ENCODE measurements at places on chromosomes 13 and 19.

- no peak for DNase-seq
These were observed 14.2 kb upstream of the ZNF599 start for GRCh38 chr19:34787059-34787824.

DNA sequence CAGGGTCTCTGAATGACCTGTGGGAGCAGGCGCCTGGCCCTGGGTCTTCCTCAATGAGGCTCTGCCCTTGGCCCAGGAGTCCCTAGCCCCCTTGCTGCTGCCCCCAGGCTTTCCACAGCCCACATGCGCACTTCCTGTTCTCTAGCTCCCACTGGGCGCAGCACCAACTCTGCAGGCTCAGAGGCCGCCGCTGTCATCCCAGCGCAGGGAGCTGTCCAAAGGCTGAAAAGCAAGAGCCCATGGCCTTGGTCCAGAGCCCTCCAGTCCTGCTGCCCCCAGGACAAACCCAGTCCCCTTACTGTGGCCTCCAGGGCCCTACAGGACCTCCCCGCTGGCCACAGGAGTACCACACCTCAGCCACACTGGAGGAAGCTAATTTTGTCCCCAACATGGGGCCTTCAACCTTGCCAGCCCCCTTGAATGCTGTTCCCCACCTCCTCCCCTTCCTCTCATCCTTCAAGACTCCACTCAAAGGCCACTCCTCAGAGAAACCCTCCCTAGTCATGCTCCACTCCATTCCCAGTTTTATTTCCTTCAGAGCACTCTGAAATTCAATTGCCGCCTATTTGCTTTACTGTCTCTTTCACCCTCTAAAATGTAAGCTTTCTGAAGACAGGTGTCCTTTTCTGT, 8.0 kb upstream of the POU2F2 start:
- DNase-seq, result no peak

DNA sequence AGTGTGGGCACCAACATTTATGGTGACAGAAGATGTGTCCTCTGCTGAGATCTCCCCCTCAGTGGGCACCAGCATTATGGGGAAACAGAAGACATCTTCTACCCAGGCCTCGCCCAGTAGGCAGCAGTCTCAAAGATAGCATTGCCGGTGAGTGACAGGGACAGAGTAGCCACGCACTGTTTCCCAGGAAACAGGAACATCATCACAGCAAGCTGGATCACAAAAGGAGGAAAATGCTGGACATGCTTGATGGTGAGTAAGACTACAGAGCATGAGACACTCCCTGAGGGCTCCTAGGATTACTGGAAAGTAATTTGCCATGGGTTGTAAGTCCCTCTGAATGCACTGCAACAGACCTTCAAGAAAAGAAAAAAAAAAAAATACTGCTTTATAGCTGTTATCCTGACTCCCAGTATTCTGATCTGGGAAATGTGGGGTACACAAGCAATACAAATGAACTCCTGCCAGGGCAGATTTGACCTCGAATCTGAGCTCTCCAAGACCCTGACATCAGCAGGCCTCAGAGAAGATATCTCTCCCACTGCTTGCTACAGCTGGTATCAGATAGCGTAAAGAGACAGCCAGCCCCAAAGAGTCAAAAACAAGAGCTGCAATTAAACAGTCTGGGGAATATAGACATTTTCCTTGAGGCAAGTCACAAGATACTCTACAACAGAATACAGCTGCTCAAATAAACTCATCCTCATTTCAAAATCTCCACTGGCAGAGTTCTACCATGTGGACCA, 180.4 kb downstream of the RBM26 start:
- no peak for DNase-seq

DNA sequence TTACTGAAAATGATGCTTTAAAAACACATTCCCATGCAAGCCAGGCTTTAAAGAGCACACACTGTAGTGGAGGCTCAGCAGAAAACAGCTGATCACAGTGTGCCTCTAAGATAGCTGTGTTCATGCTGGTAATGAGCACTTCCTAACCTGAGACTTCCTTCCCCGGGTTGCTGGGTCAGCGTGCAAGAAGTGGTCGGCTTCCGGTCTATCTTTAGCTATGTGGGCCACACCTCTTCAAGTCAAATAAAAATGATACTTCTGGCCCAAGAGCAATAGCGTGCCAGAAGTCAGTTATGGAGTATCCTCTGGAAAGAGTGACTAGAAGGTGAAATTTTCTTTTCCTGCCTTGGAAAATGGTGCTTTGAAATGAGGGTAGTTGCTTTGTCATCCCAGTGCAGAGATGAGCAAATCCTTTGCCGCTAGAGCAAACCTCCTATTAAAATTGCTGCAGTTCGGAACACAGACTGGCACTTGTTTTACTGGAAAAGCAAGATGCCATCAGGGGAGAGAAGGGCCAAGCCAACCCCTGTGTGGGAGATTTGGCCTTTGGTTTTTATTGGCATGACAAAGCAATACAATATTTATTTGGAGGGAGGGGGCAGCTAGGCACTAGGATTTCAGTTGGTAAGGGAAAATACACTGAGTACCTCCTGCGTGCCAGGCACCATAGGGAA, 64.2 kb downstream of the ARHGAP35 start:
- no peak for DNase-seq

DNA sequence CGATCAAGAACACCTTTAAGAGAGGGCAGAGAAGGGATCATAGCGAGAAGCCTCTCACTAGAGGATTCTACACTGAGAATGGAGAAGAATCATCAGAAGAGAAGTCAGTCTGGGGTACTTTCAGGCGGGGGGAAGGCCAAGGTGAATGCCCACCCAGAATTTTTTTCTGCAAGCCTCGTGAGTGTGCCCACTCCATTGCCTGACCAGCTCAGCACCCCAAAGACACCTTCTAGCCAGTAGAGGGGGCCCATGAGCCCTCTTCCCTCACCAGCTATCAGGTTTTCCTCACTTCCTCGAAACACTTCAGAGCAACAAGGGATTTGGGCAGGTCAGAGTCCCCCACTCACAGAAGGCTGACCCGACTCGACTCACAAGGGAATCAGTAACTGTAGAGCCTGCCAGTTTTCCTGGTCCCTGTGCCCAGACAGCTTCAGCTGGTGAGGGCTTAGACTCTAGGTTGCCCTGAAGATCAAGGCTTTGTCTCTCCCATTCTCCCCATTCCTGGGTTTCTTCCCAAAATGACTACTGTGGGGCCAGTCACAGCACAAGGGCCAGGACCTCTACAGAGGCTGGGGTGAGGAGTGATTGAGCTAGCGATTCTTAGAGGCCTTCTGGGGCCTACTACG, 18.4 kb downstream of the NLRP13 start:
- no peak for DNase-seq

GRCh38 chr19:30668521-30669155, 296.5 kb downstream of the ZNF536 start:
- no peak for DNase-seq

DNA sequence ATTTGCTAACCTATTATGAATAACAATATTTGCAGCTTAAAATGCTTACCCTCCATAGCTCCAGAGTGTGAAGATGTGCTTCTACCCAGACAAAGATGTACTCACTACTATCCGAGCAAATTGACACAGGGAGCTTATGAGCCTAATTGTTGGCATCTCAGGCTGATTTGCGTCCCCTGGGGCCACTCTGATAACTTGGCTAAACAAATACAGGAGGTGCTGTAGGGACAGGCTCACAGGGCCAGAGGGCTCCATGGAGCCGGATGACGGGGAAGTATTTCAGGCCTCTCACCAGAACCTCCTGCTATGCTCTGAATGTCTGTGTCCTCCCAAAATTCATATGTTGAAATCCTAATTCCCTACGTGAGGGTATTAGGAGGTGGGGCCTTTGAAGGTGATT, 26.7 kb upstream of the C19orf12 start:
- no peak for DNase-seq

GRCh38 chr19:35845215-35846037, 6.9 kb downstream of the NPHS1 start:
- DNase-seq, result no peak

- DNase-seq, result no peak
These were observed 205.9 kb upstream of the MIR17HG start for GRCh38 chr13:91141543-91142061.

- DNase-seq, result no peak
These were observed 38.3 kb downstream of the ANKRD10 start for GRCh38 chr13:110876609-110877008.

GRCh38 chr19:40284251-40284500, 969 bp downstream of the AKT2 start:
- no peak for DNase-seq

DNA sequence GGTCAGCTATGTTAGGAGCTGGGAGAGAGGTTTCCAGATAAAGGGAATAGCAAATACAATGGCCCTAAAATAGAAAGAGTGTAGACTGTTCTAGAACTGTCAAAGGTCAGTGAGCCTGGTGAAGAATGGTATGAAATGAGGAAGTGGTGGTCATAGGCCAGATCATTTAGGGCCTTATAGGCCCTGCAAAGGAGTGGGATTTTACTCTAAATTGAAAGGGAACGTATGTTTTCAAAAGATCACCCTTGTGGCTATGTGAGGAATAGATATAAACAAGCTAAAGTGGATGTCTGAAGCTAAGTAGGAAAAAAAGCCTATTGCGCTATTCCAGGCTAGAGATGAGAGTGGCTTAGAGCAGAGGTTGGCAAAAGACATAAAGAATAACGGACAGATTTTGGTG, 70.7 kb upstream of the TDRD3 start:
- DNase-seq, result no peak

DNA sequence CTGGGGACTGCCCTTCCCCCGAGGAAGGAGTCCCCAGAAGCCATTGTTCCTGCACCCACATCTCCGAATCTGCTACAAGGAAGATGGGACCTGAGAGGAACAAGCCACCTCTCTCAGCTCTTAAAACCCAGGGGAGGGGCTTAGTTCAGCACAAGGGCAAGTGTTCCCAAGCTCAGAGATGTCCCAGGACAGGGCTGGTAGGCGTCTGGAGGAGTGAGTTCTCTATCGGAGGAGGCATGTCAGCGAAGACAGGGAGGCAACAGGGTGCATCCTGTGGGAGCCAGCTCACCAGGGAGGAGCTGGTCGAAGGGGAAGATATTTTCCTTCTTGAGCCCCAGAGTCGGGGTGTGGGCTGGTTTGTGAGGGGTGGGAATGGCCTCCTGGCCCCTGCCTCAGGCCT, 54.8 kb downstream of the CELF5 start:
- no peak for DNase-seq

GRCh38 chr19:3041761-3042620, 12.9 kb upstream of the TLE2 start:
- DNase-seq, result no peak

DNA sequence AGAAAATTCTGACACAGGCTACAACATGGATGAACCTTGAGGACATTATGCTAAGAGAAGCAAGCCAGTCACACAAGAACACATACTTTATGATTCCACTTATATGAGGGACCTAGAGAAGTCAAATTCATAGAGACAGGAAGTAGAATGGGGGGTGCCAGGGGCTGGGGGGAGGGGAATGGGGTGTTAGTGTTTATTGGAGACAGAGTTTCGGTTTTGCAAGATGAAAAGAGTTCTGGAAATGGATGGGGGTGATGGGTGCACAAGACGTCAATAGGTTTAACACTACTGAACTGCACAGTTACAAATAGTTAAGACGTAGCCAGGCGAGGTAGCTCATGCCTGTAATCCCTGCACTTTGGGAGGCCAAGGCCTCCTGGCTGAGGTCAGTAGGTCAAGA, 3.5 kb upstream of the ZNF787 start:
- DNase-seq, result no peak

DNA sequence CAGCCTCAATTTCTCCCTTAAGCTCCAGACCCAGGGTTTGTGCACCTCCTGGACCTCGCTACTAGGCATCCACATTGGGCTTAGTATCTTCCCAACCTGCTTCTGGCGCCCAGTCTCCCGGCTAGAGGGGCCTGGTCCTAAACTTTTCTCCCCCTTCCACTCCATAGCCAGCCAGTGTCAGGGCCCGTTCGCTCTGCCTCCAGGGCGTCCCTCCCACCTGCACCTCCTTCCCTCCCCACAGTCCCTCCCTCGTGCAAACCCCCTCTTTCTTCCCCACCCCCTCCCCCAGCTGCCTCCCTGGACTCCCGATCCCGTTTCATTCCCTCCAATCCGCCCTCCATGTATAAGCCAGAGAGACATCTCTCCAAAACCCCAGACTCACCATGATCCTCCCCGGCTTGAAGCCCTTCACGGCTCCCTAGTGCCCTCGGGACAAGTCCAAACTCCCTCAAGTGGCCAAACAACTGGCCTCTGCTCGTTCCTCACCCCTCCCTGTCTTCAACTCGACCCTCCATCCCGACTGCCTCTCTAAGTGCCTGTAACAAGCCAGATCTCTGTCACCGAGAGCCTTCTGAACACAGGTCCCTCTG, 997 bp upstream of the SAMD4B start:
- no peak for DNase-seq

DNA sequence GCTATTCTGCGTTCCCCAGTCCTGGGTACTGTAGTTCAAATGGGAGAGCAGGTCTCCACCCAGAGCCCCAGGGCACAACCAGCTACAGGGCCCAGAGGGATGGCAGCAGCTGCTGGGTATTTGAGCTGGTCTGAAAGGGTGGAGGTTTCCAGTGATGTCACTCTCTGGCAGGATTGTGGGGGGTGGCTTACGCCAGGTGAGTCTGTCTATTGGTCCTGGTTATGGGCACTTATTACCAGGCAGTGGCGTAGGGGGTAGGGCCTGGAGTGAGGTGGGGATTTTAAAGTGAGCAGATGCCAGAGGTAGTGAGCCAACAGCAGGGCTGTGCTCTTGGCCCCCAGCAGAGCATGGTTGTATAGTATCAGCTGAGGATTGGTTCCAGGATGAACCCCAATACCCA, 6.2 kb downstream of the RPS19 start:
- no peak for DNase-seq

- no peak for DNase-seq
These were observed 211.3 kb upstream of the RFC3 start for GRCh38 chr13:33606692-33607091.

DNA sequence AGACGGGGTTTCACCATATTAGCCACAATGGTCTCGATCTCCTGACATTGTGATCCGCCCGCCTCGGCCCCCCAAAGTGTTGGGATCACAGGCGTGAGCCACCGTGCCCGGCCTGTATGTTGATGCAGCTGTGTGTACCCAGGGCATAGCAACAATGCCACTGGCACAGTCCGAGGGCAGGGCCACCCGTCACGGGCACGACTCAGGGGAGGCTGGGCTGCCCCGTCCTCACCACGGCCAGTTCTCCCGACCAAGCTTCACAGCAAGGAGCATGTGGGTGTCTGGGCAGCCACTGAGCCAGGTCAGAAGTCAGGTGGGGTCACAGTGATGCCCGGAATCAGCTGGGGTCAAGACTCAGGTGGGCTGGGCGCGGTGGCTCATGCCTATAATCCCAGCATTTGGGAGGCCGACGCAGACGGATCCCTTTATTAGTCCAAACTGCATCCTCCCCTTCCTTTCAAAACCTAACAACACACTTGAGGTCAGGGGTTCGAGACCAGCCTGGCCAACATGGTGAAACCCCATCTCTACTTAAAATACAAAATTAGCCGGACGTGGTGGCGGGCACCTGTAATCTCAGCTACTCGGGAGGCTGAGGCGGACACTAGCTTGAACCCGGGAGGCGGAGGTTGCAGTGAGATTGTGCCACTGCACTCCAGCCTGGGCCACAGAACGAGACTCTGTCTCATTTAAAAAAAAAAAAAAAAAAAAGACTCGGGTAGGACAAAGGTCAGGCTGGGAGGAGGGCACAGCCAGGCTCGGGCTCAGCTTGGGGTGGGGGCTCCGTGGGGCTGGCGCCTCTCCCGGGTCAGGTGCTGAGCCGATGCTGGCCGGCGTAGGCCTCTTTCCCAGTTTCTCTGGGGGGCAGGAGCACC, 1.2 kb upstream of the CDC34 start:
- DNase-seq, result no peak

Data from NCI-H446 treated with DMSO at 0.1 percent for 48 hours (cell line).